Stimulated activated CD4-positive, alpha-beta T cell treated with anti-CD3 and anti-CD28 coated beads, Interleukin-2, amount 100 ng/mL, for 4 hours (primary cell): ENCODE measurements at places on chromosomes 2 and 18.

DNA sequence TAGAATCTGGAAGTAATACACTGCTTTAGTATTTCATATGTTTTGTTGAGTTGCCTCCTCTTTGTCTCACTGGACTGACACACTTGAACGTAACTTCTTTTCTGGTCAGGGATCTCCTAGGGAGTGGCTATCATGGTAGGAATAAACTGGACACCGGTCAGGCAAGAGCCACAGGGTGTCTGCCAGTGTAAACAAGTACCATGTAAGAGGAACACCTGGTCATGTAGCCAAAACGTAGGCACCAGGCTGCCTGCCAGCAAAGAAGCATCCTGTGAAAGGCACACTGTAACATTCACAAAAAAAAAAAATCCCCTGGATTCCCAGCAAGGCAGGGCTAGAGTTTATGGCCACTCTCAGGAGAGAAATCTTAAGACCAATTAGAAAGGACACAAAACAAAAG lies 372.8 kb upstream of the RND3 start:
- no peak for DNase-seq

DNA sequence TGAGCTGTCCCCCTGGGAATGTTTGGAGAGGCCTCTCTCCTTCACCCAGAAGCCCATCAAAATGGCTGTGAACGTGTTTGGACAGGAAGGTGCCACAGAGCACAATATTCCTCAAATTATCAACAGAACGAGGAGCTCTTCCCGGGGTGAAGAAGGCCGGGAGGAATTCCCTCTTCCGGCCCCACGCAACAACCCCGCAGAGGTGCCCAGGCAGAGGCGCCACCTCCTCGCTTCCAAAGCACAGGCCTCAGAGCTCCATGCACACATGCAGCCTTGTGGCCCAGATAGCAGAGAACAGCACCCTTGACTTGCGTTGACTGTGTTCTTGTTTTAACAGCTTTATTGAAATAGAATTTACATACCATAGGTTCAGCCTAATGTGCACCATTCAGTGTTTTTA lies 152.5 kb upstream of the SALL3 start:
- no peak for DNase-seq

DNA sequence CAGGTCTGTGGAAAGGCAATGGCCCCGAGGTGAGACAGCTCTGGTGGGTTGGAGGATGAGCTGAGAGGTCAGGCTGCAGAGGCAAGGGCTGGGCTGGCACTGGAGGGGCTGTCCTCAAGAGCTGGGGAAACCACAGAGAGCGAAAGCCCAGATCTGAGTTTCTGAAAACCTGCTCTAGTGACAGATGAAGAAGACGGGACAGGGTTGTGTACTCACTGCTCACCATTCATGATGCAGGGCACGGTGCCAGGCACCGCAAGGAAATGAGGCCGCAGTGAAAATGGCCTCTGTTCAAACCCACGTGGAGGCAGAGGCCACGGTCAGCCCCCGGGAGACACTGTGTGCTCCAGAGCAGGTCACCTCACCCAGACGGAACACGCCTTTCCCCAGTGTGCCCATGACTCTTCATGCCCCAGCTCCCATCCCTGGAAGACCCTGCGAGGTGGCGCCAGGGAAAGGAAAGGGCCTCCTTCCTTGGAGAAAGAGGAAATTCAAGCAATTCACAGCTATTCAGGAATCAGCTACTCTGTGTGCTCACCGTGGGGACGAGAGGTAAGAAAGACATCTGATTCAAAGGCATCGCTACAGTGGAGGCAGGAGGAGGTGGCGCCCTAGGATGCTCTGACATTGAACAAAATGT lies 24.3 kb upstream of the ID2 start:
- no peak for DNase-seq

DNA sequence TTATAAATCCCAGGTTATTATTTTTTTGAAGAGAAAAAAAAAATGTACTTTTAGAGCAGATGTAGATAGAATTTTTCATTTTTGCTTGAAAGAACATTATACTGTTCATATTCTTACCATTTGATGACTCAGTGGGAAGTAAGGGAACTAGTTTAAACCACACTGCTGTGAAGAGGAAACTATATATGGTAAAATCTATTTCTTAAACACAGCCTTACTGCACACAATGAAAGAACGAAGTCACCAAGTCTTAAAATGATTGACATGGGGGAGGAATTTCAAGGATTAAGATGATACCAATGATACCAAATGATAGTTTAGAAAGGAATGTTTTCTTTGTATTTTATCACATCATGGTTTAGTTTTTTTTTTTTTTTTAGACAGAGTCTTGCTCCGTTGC lies 5.0 kb downstream of the ACTR2 start:
- no peak for DNase-seq

DNA sequence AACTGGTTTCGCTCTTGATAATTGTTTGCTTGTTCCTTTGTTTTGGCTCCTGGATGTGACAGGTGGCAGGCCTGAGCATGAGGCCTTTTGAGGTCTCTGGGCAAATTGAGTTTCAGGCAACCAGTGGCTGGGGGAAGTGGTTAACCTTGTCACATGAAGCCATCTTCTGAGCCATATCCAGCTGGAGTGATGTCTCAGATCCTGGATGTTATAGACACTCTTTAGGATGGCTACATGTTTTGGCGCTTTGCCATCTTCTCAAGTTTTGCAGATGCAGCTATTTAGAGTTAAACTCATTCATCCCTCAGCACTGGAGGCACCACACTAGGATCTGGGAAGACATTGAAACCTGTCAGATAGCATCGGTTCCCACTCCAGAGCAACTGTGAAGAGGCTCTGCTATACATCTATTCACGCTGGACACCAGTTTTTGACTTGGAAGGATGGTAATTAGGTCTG lies 25.3 kb upstream of the TACR1 start:
- no peak for DNase-seq

DNA sequence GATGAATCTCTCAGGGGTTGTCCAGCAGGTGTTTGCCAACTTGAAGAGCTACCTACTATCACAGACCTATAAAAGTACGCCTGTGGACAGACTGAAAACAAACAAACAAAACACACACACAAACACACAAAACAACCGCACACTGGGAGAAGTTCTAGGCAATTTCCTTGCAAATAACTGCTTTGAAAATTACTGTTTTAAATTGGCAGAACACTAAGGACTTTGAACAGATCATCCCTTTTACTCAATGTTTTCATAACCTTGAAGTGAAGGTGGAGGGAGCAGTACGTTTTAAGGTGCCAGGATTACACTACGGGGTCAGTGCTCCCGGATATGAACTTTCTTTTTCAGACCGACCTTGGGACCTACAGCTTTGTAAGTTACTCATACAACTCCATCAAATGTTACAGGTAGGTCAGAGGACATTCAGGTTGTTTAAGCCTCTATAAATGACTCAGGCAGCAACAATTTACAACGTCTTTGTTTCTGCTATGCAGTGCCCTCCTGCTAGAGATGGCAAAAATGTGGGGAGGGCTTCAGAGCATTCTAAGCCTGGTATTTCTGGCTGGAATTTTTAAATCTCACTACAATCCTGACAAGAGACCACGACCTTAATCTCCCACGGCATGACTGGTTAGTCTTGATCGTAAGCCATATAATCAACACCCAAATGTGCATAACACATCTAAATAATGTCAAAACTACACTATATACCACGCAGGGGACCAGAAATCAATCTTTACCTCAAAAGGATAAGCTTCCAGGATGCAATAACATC lies 1.4 kb upstream of the SLC20A1 start:
- DNase-seq: no peak

DNA sequence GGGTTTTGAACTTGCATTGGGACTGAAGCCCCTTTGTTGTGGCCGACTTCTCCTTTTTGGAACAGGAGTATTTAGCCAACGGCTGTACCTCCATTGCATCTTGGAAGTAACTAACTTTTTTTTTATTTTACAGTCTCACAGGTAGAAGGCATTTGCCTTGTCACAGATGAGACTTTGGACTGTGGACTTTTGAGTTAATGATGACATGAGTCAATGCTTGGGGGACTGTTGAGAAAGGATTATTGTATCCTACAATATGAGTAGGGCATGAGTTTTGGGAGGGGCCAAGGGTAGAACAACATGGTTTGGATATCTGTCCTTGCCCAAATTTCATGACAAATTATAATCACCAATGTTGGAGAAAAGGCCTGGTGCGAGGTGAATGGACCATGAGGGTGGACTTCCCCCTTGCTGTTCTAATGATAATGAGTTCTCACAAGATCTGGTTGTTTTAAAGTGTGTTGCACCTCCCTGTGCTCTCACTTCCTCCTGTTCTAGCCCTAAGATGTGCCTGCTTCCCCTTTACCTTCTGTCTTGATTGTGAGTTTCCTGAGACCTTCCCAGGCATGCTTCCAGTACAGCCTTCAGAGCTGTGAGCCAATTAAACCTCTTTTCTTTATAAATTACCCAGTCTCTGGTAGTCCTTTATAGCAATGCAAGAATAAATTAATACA lies 1269.4 kb upstream of the CHAC2 start:
- DNase-seq: no peak

DNA sequence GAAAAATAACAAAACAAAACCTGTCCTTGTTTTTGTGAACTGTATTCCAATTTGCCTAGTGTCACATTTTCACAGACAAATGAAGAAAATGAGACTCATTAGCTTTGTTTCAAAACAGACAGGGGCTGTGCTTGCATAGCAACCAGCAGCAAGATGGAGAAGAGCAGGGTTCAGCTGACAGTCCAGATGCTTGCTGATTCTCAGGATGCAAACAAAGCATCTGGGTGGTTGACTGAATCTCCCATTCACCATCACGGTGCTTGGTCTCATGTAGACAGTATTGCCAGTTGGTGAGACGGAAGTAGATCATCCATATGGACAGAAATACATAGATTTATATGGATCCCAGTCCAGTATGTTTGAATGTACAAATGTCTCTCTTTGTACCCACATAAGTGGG lies 326.8 kb downstream of the CCDC85A start:
- no peak for DNase-seq

- DNase-seq: no peak
Observed at GRCh38 chr2:42706836-42707235, 57.1 kb downstream of the OXER1 start.

DNA sequence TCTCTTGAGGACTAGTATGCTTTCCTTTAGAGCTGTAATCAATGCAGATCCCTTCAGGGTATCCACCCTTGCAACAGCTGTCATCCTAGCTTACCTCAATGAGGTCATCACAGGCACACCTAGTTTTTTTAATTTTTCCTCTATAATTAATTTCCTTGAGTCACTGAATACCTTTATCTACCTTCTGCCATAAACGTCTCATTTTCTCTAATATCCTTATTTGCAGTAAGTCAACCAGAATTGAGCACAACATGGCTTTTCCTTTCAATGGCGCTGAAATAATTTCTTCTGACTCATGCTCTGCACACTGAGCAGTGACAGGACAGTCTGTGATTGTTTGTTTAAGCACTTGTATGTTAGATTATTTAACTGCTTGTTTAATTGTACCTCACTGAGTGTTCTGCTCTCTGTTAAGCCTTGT lies 49.4 kb downstream of the ETAA1 start:
- DNase-seq: no peak

DNA sequence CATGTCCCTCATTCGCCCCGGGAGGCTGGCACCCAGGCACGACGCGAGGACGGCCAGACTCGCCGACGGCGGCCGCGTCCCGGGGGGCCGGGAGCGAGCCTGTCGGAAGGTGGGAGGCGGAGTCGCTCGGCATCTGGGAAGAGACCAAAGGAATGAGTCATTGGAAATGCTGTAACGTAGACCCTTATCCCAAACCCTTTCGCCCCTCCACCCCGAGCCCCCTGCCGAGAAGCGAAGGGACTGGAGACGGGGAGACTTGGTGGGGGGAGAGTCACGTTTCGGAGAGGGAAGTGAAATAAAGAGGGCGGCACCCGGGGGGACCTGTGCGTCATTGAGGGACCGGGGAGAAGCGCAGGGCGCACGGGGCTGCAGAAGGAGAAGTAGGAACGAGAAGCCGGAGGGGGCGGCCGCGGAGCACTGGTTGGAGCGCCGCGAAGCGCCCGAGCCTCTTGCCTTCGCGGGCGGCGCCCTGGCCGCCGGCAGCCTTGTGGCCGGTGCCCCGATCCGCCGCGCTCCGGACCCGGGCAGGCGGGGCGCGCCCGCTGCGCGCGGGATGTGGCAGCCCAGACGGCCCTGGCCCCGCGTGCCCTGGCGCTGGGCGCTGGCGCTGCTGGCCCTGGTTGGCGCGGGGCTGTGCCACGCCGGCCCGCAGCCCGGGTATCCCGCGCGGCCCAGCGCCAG lies at the start of gene EMILIN2:
Gene EMILIN2, plus strand, starts transcription at position 371 of the 681 bp plus-strand sequence. Its CDS starts 183 bp downstream, at position 554.
- DNase-seq: peak; percentile 28

GRCh38 chr2:170714381-170715061 lies 616 bp upstream of the SP5 start:
- no peak for DNase-seq

DNA sequence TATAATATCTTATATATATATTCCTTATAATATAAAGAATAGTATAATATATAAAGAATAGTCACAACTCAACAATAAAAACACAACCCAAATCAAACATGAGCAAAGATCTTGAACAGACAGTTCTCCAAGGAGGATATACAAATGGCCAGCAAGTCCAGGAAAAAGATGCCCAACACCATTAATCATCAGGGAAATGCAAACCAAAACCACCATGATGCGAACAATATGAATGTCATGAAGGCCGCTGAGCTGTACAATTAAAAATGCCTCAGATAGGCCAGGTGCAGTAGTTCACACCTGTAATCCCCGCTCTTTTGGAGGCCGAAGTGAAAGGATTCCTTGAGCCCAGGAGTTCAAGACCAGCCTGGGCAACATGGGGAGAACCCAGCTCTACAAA lies 58.9 kb downstream of the SLC35F5 start:
- DNase-seq: no peak

DNA sequence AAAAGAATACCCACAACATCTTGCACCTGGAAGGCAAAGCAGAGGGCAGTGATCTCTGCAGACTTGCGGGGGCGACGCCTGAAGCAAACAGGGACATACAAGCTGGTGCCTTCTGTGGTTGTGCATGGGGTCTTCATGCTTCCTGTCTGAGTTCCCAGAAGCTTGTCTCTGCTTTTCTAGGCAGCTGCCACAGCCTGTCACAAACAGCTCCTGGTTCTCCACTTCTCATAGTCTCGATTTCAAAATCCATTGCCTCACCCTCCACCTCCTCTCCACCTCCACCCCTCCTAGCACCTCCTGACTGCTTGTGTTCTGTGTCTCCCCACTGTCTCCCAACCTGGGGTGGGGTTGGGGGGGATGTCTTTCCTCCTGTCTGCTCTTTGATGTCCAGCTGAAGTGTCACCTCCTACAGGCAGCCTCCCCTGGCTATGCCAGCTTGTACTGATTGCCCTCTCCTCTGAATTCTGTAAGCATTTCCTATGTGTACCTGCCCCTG lies 1.7 kb upstream of the PROC start:
- no peak for DNase-seq
